Activated CD8-positive, alpha-beta memory T cell treated with anti-CD3 and anti-CD28 coated beads for 36 hours (primary cell): ENCODE measurements at places on chromosomes 5 and 9. TPM values are rescaled to one million over a fixed set of nuclear protein-coding genes. Genes with fewer than 3 reads are reported as not detected.

Gene EGFLAM
- not detected for total RNA-seq

Gene IFNB1
- not detected for total RNA-seq

Gene TAF1L
- total RNA-seq: not detected

Gene SH3TC2
- total RNA-seq: not detected

Gene PCDHGB3
- total RNA-seq: 0.19 TPM
